Fibroblast of upper back skin (primary cell): ENCODE measurements at places on chromosomes 5 and 9.

DNA sequence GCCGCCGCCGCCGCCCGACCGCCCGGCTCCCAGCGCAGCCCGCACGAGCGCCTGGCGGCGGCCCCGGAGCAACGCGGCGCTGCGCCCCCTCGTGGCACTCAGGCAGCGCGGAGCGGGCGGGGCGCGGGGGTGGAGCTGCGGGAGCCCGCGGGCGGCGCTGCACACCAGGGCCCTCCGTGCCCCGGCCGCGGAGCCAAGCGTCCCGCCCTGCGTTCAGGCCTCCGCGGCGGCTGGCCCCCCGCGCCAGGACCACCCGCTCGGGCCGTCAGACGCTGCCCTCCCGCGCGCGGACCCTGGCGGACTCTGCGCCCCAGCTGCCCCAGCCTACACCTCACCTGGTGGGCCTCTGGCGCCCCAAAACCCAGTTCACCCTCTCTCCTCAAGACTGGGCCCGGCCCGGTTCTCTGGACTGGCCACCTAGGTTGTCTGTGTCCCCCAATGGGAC is at the start of gene RASGEF1C:
TSS of gene RASGEF1C (minus strand) at position 75 of the 445 bp plus-strand sequence. CDS start 71,159 bp downstream, outside the sequence.
- DNase-seq: peak; percentile 51

DNA sequence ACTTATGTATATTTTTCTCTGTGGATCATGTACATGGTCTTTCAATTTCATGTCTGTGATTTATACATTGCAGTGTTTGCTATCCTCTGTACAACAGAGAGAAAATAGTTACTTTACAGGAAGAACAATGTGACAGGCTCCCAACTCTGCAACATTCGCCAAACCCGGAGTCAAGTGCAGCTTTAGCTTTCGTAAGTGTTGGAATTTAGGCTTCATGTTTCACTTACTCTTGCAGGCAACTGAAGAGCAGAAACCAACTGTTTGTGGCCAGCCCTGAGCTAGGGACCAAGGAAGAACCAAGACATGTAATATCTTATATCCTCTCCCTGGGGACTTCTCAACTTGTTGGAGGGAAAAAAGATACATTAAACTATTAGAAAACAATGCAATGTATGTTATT is 147.9 kb downstream of the C5orf15 start:
- no peak for DNase-seq

DNA sequence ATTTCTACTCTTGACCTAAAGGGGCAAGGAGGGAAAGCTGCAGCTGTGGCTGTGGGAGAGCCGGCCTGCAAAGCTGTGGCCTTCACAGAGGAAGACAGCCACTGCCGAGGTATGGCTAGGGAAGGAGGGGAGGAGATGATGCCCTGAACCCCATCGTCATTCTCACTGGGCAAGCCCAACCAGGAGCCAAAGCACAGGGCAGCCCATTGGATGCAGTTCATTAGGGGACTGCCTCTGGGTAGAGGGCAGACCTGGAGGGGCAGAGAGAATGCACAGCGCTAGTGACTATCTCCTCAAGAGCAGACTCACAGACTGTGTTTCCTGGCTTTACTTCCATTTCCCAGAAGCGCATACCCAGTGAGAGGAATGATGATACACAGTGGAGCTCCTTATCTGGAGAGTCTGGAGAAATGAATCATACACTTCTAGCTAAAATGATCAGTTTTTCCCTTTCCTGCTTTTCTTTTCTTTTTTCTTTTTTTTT is 47.2 kb upstream of the TTC23L start:
- peak; percentile 74 for DNase-seq

DNA sequence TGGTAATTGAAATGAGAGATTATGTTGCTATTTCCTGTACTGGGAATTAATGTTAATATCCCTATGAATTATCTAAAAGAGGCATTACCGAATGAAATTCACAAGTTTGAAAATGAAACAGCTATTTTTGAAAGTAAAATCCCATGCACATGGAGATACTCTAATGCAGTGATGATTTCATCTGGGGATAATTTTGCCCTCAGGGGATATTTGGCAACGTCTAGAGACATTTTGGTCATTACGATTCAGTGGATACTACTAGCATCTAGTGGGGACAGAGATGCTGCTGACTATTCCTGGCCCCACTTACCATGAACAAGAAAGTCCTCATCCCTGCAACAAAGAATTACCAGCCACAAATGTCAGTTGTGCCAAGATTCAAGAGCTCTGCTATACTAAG is 500.9 kb downstream of the EFNA5 start:
- DNase-seq: no peak

- DNase-seq: peak; percentile 82
Measured at GRCh38 chr5:150595466-150596031, 44.9 kb upstream of the SYNPO start.

DNA sequence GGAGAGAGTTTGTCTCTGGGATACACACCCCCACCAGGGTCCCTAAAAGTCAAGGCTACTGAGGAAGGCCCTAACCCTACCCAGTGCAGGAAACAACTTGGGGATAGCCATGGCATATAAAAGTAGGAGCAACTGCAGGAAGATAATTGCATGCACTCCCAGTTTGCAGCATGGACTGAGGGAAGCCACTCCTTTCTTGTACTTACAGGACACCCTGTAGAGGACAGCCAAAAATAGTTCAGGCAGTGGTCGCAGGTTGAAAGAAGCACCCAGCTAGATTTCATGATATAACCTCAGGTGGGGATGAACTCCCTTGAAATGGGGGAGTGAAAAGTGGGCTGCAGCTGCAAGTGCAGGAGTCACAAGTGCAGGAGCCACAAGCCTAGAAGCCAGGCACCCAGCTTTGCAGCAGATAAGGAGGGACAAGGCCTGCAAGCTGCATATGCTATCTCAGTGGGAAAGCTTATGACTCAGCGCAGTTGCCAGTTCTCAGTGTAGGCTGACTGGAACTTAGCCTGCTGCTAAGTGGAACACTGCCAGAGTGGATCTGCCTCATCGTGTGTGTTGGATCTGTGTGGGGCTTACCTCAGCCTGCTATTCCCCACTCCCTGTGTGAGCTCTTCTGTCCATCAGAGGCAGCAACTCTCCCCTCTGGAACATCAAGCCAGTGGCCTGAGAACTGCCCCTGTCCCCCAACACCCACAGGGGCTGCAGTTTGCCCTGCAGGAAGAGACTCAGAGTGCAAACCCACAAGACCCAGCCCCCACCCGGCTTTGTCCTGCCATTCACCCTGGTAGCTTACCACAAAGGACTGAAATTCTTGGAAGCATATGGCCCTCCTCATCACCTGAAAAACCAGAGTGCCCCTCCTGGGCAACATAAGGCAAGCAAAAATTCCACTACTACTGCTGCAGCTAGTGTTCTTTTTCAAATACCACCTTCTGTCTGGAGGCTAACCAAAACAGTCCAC is 42.7 kb downstream of the CYLC2 start:
- peak; percentile 25 for DNase-seq

GRCh38 chr9:135480071-135480939 is 723 bp downstream of the PPP1R26 start:
- peak; percentile 31 for DNase-seq

GRCh38 chr5:69170495-69170894 is 3.5 kb downstream of the CCNB1 start:
- no peak for DNase-seq

GRCh38 chr5:155772009-155772662 is 554.8 kb upstream of the SGCD start:
- no peak for DNase-seq

DNA sequence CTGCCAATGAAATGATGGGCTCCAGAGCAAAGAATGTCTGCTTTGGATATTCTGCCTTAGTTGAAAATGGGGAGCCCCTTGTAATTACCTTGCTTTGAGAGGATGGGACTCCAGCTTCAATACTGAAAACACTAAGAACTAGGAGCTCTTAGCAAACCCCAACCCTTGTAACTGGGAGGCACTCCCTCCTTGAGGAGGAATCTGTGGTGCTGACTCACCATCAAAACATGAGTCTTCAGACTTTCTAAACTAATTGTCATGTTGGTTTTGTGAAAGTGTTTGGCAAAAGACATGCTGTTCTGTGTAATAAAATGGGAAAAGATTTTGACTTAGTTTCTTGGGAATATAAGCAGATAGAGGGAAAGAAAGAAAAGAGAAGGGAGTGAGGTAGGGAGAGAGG is 91.9 kb upstream of the PTPRD start:
- peak; percentile 82 for DNase-seq
